ENCODE measurements at places on chromosomes 1 and 21. TPM values are rescaled to one million over a fixed set of nuclear protein-coding genes. Genes with fewer than 3 reads are reported as not detected.

DUSP23 gene
- total RNA-seq, result 9.6 TPM

TNFRSF8 gene
- 0.26 TPM for total RNA-seq

OR2L2 gene
- total RNA-seq, result 0.11 TPM

RABGGTB gene
- total RNA-seq, result 108 TPM

AMY1A gene
- total RNA-seq, result not detected

CD48 gene
- total RNA-seq, result 7.0 TPM

DIO1 gene
- total RNA-seq, result not detected

GJB5 gene
- total RNA-seq, result 2.7 TPM

Measured in urinary bladder (tissue), 4 donors.